ENCODE measurements at places on chromosomes 12 and 14. TPM values are rescaled to one million over a fixed set of nuclear protein-coding genes. Genes with fewer than 3 reads are reported as not detected.

- ATAC-seq, result no peak
These were observed 13.5 kb downstream of the DGLUCY start for GRCh38 chr14:91127401-91127801.

GRCh38 chr12:81354327-81354932 lies 276.6 kb downstream of the ACSS3 start:
- ATAC-seq, result no peak

- ATAC-seq, result no peak
These were observed 35.8 kb downstream of the LGMN start for GRCh38 chr14:92712654-92713051.

- ATAC-seq, result peak; percentile 31
These were observed 452.1 kb downstream of the BCAT1 start for GRCh38 chr12:24496755-24497154.

- ATAC-seq, result no peak
These were observed 14.1 kb upstream of the SERPINA6 start for GRCh38 chr14:94337274-94337673.

GRCh38 chr12:108911915-108912314 lies 32.0 kb downstream of the DAO start:
- no peak for ATAC-seq

DNA sequence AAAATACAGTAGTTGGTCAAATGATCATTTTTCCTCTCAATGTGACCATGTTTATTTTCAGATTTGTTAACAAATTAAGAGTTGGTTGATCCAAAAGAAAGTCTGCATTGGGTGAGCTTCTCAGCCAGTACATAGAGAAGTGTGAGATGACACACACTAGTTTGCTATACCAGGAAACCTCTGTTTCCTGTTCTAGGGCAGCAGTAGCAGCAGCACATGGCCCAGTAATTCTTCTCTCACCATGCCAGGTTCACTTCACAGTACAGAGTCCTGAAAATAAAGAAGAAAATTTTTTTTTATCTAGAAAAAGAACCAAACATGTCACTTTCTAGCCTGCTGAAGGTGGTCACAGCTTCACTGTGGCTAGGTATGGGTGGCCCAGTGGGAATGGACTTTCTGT lies 250.2 kb upstream of the OR4E1 start:
- no peak for ATAC-seq

DNA sequence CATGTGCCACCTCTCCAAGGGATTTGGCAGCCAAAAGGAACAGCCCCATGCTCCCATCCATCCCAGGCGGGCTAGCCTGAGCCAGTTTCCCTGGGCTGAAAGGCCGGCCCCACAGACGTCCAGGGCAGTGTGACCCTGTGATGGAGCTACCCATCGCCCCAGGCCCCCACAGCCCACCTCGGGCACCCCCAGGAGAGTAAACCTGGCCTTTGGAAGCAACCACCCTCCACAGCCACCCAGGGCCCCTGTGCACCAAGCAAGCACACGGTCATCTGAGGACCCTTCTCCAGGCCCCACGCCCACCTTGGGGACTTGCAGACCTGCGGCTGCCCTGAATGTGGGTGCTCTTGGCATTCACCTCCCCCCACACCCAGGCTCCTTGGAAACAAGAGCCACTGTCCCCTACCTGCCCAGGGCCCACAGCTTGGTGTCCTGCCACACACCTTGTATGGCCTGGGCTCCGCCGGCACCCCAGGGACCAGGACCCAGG lies 8.4 kb downstream of the AHNAK2 start:
- no peak for ATAC-seq

- peak; percentile 34 for ATAC-seq
These were observed 12.8 kb upstream of the FGF23 start for GRCh38 chr12:4392223-4392742.

GRCh38 chr12:13247596-13247995 lies 51.1 kb downstream of the EMP1 start:
- ATAC-seq, result no peak

DNA sequence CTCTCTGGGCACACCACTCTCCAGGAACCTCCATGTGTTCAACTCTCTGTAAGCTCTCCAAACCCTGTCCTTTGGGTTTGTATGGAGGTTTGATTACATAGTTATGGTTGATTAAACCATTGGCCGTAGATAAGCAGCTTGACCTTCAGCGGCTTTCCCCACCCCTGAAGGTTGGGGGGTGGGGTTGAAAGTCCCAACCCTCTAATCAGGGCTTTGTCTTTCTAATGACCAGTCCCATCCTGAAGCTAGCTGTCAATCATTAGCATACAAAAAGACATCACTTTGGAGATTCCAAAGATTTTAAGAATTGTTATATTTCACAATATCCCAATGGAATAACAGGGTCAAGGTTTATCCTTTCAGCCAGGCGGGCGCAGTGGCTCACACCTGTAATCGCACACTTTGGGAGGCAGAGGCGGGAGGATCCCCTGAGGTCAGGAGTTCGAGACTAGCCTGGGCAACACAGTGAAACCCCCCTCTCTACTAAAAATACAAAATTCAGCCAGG lies 8.4 kb downstream of the FAM186A start:
- no peak for ATAC-seq

GRCh38 chr12:24814379-24815113 lies 134.4 kb downstream of the BCAT1 start:
- no peak for ATAC-seq

DNA sequence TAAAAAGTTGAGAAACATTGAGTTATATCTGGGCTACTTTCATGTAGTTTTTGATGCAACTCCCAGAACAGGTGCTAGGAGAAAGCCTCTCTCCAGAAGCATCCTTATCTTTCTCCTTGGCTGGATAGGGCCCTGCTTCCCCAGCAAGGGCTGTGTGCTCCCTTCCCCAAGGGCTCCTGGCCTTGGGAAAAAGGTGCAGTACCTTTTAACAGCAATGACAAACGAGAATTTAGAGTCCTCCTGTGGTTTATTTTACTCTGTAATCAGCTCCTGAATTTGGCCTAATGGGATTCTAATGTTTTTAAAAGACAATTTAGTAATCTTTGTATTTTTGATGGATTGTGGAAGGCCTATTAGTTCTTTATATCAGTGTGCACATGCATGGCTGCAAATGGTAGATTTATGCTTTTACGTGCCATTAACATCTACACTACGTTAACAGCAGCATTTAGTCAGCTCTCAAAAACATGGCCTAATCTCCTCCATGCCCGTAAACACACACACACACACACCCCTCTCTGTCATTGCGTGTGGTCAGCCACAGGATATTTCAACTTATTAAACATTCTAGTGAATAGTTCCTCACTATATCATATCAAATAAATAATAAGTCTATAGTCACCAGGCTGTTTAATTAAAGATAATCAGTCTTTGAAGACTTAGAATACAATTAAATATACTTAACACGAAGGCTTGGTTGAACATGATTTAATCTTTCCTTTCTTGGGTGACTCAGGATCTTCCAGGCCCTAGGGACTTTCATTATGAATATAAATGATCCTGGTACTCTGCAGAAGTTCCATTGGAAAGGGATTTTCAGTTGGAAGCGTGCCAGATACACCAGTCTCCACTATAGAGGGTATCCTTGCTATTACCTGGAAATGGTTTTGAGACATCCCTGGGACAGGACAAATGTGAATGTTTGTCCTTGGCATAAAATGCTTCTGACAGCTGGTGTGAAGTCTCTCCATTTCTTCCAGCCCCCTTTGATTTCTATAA lies 181.4 kb upstream of the PWP1 start:
- no peak for ATAC-seq

- no peak for ATAC-seq
These were observed 37.8 kb upstream of the ATF7IP start for GRCh38 chr12:14327711-14328110.

DNA sequence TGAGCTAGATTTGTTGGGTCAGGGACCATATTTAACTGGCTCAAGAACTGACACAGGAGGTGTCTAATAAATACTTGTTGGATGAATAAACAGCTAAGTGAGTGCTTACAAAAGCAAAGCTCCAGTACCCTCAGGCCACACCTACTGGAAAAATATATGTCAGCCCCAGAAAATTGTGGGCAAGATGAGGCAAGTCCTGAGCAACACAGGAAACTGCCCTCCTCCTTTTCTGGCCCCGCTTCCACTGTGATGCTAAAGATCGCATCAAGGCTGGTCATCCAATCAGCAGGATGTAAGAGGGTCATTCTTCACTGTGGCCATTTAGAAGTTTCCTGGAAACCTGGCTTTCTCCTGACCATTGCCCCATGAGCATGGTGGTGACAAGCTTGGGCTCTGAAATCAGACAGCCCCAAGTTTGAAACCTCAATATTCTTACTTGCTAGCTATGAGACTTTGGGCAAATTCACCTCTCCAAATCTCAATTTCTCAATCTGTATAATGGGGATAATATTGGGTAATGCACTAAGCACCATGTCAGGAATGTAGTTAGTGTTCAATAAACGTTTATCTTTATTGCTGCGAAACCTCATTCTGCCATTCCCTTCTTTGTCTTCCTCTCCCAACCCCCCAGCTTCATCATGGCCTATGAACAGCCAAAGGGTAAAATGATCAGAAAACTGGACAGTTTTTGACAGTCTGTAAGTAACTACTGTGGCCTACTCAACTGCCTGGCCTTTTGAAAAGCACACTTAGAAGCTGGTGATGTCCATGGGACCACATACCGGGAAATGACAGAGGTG lies 139.3 kb upstream of the PZP start:
- no peak for ATAC-seq

DNA sequence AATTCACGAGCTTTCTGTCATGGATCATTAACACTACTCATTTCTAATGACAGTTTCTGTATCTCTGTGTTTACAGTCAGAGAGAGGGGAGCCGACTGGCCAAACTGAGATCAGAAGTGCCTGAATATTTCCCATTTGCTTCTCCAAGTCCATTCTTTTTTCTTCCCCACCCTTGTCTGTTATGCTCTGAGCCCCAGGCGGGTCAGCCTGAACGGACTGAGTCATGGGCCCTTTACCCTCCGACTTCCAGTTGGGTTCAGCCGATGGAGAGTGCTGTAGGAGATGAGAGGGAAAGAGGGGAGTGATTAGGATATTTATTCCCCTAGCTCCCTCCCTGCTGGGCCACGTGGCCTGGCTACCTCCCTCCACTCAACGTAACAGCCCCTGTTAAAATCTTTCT lies 104.7 kb downstream of the PAH start:
- no peak for ATAC-seq

DNA sequence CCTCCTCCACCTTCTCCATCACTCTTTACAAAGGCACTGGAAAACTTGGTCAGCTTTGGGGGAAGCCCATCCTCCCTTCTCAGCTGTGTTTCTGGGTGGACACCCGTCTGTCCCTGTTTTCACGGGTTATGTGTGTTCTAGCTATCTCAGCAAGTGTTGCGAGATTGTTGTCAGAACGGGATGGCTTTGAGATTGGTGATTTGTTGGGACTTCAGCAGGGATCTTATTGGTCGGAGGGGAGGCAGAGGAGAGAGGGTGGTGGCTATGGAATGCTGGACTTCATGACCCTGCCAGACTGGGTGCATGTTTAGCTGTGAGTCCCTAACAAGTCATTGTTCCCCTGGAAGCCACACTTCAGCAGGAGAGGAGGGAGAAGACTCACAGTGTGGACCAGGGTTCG lies 2.1 kb downstream of the USP5 start:
- no peak for ATAC-seq

DNA sequence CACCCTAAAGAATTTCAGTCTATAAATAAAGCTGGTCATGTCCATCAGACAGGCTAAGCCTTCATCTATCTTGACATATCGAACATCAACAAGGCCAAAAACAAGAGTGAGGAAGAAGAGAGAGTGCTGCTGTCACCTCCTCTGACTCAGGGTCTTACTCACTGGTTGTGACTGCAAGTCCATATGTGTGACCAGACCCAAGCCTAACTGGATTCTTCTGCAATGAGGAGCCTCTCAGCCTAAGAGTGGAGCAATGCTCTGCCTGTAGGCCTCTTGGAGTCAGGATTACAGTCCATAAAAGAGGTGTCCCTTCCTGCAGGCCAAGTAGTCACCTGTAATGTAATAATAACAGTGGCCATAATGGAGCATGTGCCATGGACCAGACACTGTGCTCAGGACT lies 121.2 kb upstream of the SLC35F4 start:
- ATAC-seq, result no peak

DNA sequence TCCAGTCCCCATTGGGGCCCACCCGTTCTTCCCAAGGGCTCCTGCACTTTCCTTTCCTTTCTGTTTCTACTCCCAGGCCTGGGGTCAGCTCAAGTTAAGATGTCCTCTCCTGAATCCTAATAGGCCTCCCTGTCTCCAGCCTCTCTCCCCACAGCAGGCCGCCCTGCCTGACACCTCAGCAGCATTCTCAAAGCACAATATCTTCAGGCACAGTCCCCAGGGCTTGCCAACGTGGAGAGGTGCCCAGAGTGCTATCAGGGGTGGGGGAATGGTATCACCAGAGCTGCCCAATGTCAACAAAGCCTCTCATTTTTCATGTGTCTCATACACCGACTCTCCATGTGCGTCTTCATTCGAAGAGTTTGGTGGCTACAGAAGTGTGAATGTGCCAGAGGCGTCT lies 123.0 kb downstream of the FOXN3 start:
- no peak for ATAC-seq

TAS2R19 gene
- 1.9 TPM for total RNA-seq

CLEC6A gene
- total RNA-seq, result not detected

LBHD2 gene
- not detected for total RNA-seq

ASPG gene
- not detected for total RNA-seq

MARS1 gene
- total RNA-seq, result 209 TPM

VWF gene
- total RNA-seq, result 116 TPM

All from gastroesophageal sphincter (tissue), 4 donors.